Natural killer cell (primary cell): ENCODE measurements at places on chromosomes 7 and 10. TPM values are rescaled to one million over a fixed set of nuclear protein-coding genes. Genes with fewer than 3 reads are reported as not detected.

DNA sequence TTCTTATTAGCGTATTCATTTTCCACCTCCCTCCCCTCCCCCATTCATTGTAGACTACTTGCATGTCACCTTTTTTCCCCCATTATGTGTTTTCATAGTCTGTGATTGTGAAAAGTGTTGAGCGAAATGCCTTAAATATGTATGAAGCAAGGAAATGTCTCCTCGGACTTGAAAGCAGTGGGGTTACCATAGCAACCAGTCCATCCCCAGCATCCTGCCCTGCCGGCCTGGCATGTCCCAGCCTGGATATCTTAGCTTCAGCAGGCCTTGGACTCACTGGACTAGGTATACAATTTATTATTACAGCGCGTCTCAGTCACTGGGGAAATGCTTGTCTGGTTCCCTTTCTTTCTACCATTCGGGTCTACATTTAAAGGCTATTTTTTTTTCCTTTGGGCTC lies 283.6 kb downstream of the BICC1 start:
- DNase-seq: no peak

DNA sequence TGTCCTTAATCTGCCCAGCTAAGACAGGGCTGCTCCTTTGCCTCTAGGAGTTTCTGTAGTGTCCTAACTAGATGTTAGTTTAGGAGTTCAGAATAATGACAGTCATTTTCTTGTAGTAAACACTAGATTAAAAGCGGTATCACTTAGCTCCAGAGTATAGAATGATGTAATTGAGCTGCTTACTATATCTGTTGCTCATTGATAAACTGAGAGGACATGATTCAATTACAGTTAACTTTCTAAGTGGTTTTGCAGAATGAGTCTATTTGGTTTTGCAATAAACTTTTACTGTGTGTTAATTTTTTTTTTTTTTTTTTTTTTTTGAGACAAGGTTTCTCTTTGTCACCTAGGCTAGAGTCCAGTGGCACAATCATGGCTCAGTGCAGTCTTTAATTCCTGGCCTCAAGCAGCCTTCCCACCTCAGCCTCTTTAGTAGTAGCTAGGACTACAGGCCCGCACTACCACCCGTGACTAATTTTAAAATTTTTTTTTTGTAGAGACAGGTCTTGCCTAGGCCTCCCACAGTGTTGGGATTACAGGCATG lies 1.8 kb downstream of the STMP1 start:
- no peak for DNase-seq

DNA sequence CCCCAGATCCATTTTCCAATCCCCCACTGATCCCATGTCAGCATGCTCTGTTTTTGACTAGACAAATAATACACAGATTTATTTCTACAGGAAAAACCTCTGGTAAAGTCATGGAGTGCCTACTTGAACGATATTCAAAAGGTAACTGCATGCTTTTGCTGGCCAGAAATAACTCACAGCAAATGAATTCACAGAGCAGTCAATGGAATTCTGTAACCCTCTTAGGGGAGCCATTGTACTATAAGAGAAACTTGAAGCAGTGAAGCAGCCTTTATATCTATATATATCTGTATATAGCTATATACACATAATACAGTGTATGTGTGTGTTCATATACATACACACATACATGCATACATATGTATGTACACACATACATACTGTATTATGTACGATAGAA lies 29.0 kb upstream of the MEOX2 start:
- DNase-seq: no peak

GJD4 gene
- total RNA-seq: not detected

DNA sequence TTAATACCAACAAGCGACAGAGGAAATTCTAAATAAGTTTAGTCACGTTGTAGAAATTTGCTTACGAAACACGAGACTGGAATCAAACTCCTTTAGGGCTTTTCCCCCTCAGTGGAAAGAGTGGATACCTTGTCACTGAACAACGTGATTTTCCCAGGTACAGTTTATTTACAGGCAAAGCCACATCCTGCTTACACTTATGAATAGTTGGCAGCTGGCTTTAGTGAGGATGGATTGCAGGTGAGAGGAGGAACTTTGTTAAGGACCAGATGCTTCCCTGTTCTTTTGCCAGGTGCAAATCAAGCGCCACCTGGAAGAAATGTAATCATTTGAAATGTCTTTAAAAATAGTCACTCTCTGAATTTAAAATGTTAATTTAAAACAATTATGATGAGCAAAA lies 282.4 kb downstream of the ADARB2 start:
- DNase-seq: no peak

- peak; percentile 8 for DNase-seq
Measured at GRCh38 chr7:126856691-126857291, 395.9 kb downstream of the GRM8 start.

DNA sequence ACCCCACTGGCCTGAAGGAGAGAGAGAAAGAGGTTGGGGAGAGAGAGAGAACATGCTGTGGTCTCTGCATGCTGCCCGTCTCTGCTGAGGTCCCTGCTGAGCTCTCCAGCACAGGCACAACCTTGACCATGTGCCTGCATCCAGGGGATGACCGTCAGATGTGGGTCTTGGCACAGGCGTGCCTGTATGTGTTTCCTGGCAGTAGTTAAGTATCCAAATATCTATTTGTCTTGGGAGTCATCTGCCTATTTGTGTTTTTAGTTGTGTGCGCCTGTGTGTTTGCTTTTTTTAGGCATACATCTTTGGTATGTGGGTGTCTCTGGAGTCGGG lies 1.9 kb upstream of the UNC5B start:
- DNase-seq: no peak

KAZALD1 gene
- 0.49 TPM for total RNA-seq

GHRHR gene
- not detected for total RNA-seq

DHTKD1 gene
- total RNA-seq: 14.4 TPM

GRCh38 chr10:75911426-75911825 lies 480.0 kb downstream of the LRMDA start:
- DNase-seq: no peak

GRCh38 chr7:103573479-103574058 lies 127.6 kb upstream of the SLC26A5 start:
- DNase-seq: no peak

- DNase-seq: no peak
Measured at GRCh38 chr10:17085011-17085725, 44.4 kb downstream of the CUBN start.

DNA sequence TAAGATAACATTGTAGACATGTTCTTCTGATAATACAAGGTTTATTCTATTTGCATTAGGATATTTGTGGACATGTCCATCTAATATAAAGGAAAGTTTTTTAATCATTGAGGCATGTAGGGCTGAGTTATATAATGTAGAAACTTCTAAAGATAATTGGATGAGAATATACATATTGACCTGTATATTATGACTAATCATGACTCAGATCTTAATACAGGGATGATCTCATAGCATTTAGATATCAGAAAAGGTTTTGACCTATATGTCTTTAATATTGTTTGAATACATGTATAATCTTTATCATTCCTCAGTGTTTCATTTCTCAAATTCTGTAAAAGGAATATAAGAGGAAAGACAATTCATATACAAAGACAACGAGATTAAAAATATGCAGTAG lies 39.2 kb downstream of the CD36 start:
- no peak for DNase-seq

TMEM229A gene
- total RNA-seq: not detected

DNA sequence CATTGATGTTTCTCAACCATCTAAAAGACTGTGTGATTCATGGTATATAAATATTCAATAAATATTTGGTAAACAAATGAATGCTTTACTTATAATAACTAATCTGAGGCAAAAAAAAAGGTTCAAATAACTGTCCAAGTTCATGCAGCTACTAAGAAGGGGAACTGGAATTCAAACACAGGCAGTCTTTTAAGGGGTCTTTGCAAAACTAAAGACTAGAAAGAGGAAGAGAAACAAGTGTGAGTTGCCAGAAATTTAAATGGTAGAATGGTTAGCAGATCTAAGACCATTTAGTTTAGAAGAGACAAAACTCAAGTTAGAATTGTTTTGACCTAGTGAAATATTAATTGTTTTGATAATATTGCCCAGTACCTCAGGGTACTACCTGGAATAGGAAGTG lies 642.0 kb upstream of the LRRN3 start:
- DNase-seq: no peak

GRCh38 chr7:88888684-88889083 lies 93.1 kb upstream of the TEX47 start:
- no peak for DNase-seq

- peak; percentile 36 for DNase-seq
Measured at GRCh38 chr7:77427996-77428603, 12.0 kb upstream of the GSAP start.

DNA sequence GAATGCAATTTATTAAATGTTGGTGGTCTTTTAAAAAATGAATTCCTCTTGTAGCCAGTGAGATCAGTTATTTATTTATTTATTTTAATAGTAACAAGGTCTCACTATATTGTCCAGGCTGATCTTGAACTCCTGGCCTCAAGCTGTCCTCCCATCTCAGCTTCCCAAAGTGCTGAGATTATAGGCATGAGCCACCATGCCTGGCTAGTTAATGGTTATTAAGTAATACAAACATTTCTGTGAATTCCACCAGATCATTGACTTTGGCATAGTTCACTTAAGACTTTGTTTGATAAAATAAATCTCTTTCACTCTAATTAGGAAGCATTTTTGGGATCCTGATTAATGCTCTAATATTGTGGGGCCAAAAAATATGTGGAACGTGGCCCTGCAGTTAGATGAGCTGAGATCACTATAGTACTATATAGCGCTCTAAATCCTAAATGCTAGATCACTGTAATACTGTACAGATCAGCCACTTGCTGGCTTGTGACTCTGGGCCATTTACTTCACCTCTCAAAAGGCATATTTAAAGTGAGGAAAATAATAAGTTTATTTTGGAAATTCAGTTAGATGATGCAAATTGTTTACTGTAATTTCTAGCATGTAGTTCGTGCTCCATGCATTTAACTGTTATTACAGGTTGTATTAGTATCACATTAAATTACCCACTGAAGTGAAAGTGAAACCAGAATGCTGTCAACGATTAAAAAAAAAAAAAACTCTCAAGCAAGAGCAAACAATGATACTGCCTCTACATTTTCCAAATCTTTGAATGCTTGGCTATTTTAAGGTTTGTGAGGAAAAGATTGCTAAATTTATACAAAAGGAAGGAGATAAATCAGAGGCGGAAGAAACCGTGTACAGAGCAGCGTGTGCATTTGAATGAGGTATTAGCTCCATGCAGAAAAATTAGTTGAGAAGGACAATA lies 15.9 kb upstream of the FAS start:
- peak; percentile 63 for DNase-seq

DNA sequence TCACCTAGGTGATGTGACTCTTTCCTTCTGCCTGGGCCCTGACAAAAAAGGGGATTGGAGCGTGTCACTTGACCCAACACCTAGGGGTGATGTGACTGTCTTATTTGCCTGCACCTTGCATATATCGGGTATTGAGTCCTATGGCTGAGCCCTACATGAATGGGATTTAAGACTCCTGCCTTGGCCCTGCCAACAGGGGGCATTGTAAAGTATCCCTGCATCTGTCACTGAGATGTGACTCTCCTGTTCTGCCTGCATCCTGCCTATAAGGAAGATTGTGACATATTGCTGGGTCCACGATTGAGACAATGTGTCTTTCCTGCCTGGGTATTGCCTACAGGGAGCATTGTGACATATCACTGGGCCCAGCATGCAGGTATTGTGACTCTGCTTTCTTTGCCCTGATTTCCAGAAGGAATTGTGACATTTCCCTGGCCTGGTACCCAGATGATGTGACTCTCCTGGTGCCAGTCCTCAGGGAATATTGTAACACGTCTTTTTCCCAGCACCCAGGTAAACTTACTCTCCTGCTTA lies 14.2 kb upstream of the ZNF107 start:
- no peak for DNase-seq

DNA sequence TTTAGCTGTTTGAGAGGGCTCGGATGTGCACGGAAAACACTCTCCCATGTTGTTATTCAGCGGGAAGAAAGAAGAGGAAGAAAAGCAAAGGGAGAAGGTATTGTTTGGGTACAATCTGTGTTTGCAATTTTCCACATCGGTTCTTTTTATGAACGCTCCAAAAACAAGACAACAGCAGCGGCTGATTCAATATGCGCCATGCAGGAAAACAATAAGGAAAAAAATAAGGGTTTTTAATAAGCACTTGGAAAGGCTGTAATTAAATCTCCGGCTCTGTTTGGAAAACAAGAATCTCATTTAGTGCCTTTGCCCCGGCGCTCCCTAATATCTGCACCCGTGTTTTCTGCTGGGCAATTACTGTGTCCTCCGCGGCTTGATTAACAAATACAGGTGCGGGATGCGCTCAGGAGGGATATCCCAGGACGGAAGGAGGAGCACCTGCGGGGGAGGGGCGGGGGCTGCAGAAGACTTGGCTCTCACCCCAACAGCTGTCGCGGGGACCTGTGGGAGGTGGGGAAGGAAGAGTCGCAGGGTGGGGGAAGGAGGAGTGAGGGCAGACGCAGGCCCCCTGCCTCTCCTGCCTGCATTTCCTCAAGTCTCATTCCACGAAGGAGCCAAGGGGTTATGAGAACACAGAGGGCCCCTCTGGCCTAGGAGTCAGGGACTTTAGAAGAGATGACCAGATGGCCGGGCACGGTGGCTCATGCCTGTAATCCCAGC lies 181.5 kb upstream of the PODXL start:
- no peak for DNase-seq

GRCh38 chr10:128973221-128973620 lies 493.8 kb upstream of the MGMT start:
- no peak for DNase-seq
